ENCODE measurements at places on chromosomes 1 and 21.

GRCh38 chr1:119361620-119362344 is 6.8 kb upstream of the HAO2 start:
- DNase-seq: no peak

DNA sequence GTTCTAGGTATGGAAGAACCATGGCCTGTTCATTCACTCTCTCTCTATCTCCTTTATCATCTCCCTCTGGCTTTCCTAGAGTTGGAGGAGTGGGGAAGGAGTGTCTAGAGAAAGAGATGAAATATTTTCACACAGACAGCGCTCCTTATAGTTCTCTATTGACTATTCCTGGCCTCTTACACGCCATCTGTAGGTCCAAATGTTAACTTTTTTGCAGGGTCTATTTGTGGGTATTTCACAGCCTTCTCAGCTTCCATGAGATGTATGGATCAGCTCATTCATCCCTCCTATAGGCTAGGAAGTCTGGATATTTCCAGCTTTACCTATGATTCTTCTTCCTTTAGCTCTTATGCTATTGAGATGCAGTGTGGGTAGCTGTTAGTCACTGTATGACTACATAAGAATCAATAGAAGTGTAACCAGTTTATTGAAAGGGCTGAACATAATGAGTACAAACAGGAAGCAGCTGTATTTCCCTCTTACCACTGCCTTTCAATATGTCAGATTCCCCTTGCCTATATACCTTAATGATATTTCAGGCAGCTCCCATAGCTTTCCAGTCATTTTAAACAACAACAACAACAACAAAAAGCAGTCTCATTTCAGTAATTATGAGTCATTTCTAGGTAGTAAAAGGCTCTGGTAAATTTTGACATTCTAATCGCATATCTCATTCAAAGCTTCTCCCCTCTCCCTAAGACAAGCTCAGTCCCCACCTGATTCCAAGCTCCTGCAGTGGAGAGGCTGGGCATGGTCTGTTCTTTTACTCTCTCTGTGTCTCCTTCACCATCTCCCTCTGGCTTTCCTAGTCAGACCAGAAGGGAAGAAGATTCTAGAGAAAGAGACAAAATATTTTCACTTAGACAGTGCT is 149.5 kb downstream of the TTLL7 start:
- DNase-seq: no peak

GRCh38 chr1:59445040-59445439 is 148.1 kb downstream of the FGGY start:
- DNase-seq: no peak

- no peak for DNase-seq
Measured at GRCh38 chr1:155970531-155971167, 7.7 kb downstream of the ARHGEF2 start.

- no peak for DNase-seq
Measured at GRCh38 chr1:198679535-198680173, 40.8 kb downstream of the PTPRC start.

GRCh38 chr1:35619237-35620121 is 21.8 kb downstream of the PSMB2 start:
- DNase-seq: no peak

DNA sequence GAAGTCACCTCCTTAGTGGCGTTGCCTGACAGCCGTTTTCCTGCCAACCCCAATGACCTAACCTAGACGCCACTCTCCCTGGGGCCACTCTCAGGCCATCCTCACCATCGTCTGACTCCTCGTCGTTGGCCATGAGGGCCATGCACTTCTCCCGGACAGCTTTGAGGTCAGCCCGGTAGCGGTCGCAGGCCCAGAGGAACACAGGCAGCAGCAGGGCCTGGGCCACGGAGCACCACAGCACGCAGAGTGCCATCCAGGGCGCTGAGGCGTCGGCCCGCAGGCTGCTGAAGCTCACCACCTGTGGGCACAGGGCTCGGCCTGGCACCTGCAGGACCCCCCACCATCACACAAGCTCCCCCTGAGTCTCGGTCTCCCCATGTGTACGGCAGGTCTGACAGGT is 7.3 kb downstream of the HES3 start:
- DNase-seq: no peak

- DNase-seq: no peak
Measured at GRCh38 chr1:147807405-147807804, 47.0 kb upstream of the GJA5 start.

DNA sequence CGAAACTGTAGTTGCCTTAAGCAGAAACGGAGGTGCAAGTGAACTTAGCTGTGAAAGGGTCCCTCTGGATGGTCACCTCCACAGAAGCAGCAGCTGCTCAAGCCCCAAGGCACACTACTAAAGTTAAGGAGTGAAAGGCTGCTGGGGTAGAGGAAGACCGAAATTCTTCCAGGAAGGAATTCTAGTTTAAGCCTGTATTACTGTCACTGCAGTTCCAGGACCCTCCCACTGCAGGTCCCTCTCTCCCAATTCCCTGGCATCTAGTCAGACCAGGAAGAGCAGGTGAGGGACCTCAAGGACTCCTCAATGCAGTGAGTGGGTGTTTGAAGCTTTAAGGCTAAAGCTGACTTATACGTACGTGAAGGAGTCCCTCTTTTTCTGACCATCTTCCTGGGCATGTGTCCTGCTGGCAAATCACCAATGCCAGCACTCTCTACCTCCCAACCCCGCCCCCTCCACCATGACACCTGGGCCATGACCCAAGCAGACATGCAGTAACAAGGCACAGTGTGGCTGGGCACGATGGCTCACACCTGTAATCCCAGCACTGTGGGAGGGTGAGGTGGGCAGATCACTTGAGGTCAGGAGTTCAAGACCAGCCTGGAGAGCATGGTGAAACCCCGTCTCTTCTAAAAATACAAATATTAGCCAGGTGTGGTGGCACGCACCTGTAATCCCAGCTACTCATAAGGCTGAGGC is 57.2 kb downstream of the TGFBR3 start:
- no peak for DNase-seq

DNA sequence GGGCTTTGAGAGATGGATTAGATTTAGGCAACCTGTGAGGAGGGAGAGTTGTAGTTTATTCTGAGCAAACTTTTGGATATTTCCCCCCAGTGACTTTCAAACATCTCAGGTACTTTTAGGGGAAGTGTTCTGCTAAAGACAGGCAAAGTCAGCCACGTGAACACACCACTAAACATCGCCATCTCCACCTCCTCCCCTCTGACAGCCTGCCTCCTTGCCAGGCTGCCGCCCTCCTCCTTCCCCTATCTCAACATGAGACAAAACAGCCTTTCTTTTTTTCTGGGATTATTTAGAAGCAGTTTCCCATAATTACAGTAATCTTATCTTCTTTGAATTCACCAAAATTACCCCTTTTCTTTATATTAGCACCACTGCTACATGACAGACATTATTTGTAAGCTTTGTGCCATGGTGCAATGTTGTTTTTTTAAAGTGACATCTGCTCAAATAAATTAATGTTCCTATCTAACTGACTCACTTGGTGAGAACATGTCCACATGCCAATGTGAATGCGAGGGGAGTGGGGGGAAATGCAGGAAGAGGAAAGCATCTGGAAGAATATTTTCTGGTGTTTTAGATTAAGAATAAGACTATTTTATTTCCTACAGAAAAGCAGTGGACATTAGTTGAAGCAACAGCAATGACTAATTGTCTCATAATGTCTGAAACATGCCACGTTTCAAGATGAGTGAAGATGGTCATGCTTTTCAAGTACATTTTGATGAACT is 147.8 kb upstream of the ATP1B1 start:
- DNase-seq: no peak

- DNase-seq: no peak
Measured at GRCh38 chr1:222974496-222974895, 159.7 kb downstream of the DISP1 start.

- DNase-seq: no peak
Measured at GRCh38 chr1:37186246-37186756, 152.0 kb upstream of the GRIK3 start.

DNA sequence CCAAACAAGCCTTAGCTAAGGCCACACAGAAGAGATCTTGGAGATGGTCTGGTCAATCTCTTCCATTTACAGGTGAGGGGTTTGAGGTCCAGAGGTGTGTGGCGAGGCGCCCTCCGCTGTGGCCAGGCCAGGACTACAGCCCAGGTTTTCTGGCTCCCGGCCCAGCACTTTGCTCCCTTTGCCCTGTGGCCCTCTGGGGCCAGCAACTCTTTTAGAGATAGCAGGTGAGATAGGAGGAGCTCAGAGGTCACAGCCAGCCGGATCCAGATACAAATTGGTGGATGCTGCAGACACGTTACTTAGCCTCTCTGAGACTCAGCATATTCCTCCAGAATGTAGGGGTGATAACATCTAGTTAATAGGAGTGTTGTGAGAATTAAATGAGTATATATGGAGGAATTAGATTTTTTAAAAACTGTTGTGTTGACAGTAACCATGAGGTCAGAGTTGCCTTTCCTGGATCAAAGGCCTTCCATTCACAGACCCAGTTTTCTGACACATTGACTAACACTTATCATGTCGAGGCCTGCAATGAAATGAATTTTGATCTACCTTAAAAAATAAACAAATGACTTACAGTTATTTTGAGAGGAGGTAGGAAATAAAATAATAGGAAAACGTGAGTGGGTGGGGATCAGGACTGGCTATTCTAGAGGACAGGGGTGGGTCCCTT is 16.6 kb downstream of the TEX35 start:
- DNase-seq: no peak

DNA sequence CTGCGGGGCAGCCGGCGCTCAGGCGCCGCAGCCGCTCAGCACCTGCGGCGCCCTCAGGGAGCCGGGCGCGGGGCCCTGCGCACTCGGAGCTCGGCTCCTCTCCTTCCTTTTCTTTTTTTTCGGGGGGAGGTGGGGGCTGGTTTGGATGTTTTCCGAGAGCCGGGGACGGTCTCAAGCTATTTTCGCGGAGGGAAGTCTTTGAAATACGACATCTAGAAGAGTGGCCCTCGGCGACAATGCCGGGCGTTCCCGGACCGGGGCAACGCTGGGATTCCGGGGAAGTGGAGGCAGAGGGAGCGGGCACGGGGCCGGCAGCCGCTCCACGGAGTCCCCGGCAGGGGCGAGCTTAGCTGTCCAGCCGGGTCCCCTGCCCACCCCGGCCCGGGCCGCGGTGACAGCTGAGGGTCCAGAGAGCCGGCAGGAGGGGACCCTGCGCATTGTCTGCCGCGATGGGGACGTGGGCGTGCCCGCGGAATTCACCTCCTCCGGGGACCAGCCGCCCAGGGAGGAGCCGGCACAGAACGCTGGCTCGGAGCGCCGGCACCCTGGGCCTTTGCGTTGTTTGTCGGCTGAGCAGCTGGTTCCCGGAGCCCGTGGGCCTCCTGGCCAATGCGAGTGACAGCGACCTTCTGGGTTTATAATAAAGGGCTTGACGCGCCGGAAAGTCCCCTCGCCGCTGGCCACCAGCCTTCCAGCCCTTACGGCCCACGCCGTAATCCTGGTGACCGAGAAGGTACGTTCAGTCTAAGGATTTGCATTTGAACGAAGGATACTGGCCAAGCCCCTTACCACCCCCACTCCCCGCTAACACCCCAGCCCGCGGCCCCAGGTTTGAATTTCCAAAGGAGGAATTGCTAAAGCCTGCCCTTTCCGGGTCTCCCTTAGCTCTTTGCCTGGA is 582 bp downstream of the SLC37A1 start:
- peak; percentile 63 for DNase-seq

DNA sequence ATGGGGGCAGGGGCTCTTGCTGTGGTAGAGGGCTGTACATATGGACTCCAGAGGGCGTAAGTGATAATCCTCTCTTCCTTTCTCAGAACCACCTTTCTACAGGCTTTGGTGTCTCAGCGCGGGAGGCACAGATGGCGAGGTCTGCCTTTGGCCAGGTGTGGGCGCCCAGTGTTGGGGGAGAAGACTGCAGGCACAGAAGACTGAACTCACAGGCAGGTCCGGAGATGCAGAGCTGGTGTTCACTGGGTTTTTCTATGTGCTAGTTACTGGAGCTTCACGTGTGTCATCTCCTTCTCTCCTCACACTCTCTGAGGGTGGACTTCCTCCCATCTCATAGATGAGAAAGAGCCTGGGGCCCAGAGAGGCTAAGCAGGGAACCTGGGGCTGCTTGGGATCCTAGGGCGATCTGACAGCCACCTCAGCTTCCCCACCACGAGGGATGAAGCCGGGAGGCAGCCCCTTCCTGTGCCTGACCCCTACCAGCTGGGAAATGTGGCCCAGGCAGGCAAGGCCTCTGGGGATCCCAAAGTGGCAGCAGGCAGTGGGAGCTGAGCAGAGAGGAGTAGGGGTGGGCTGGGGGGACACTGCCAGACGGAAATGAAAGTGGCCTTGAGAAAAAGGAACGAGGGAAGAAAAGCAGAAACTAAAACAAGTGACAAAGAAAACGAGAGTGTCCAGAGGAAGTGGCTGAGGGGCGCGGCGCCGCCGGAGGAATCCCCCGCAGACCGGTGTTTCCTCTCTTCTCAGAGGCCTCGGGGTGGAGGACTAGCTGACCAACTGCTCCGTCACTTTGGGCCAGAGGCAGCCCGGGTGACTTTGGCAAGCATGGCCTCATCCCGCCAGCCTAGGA is 191.6 kb downstream of the HIVEP3 start:
- DNase-seq: no peak

GRCh38 chr1:203216274-203217138 is 13.0 kb downstream of the CHIT1 start:
- peak; percentile 57 for DNase-seq

DNA sequence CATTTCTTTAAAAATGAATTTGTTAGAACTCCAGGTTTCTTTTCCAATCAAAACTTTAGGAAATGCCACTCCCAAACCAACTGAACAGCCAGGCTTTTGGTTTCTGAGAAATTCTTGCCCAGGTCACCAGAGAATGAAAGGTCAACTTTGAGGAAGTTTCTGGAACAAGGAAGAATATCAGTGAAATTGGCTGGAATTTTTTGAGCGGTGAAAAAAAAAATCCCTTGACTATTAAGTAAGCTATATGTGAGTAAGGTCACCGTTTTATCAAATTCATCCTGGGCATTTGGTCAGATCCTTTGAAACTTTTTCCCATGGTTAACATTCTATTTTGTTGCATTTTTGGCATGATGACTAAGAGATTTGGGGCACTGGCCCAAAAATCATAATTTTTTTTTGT is 469.3 kb downstream of the LTN1 start:
- DNase-seq: no peak

DNA sequence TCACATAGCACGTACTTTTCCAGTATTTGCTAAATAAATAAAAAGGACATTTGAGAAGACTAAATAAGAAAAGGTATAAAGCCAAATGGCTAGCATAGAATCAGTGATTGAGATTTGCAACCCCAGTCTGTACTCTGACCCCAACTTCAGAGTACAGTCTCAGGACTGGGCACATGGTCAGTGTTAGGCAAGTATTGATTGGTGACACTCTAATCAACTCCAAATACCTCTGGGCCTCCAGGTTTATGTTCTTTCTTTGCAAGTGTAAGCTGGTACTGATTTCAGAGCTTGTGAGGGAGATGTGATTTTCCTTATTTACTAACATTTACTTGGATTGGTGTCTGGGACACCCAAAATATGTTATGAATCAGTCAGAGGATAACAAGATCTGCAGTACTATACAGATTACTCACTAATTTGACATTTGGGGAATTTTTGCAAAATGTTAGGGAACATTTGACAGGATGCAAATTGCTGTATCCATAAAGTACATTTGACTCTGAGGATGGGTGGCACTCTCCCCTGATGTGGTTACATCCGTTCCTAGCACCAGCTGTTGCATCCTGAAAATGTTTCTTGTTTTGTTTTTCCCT is 34.2 kb downstream of the LMO4 start:
- no peak for DNase-seq

Measured in SW480 (cell line).